ENCODE measurements at places on chromosomes 1 and 21.

- no peaks in the 10 kb centered on the region for H3K27me3 ChIP-seq
- no peak overlapping the region for H3K27ac ChIP-seq
- no peak for DNase-seq
These were observed 273.8 kb downstream of the RPS6KC1 start for GRCh38 chr1:213324859-213325258.

- no peak overlapping the region for H3K4me3 ChIP-seq
- no peaks in the 10 kb centered on the region for H3K27me3 ChIP-seq
- DNase-seq = no peak
- H3K27ac ChIP-seq = no peak overlapping the region
These were observed 478.7 kb downstream of the SETD4 start for GRCh38 chr21:35581640-35582039.

DNA sequence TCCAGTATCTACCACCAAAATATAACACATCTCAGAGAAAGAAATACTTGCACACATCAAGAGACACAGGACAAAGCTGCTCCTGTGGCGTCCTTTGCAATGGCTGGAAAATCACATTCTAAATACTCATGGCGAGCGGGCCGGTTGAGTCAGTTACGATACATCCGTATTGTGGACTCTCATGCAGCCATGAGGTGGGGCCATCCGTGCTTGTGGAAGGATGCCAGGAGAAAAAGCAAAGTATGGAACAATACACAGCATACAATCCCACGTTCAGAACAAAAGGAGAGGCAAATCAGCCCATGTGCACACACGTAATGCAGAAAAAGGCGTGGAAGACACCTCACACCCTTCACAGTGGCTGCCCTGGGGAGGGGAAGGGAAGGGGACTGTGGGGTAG lies 13.1 kb downstream of the ATP13A2 start:
- DNase-seq = no peak
- no peak overlapping the region for H3K4me3 ChIP-seq
- H3K4me1 ChIP-seq = no peaks in the 10 kb centered on the region
- H3K27me3 ChIP-seq = no peaks in the 10 kb centered on the region

DNA sequence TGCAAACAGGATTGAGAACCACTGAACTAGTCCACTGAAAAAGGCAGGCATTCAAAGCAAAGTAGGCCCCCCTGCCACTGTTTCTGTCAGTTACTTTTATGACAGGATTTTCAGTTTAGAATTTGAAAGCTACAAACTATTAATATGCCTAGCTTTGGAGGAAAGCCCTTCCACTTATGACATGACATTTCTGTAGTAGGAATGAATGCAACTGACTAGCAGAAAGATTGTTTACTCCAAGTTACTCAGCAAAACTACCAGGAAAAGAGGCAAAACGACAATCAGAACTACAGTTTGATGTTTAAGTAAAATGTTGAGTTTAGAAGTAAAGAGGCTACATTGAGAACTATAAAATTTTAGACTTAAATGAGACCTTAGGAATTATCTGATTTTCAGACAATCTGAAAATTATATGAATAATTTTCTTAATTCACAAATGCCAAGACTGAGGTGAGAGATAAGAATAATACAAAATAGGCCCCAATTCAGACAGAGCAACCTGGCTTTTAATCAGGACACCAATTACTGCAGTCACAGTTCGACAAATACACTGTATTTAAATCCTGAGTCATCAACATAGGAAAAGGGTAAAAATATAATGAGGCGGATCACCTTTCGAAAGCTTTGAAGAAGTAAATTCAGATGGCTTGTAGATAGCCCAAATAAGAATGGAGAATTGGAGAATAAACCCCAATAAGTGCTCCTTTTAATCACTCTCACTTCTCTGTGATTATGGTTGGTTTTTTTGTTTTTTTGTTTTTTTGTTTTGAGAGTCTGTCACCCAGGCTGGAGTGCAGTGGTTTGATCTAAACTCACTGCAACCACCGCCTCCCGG lies 2.2 kb downstream of the PRKAB2 start:
- H3K27ac ChIP-seq = peak overlapping the region; percentile 96
- DNase-seq = no peak
- H3K4me1 ChIP-seq = peaks cover 36% of the 10 kb centered on the region
- H3K36me3 ChIP-seq = no peaks in the 10 kb centered on the region

DNA sequence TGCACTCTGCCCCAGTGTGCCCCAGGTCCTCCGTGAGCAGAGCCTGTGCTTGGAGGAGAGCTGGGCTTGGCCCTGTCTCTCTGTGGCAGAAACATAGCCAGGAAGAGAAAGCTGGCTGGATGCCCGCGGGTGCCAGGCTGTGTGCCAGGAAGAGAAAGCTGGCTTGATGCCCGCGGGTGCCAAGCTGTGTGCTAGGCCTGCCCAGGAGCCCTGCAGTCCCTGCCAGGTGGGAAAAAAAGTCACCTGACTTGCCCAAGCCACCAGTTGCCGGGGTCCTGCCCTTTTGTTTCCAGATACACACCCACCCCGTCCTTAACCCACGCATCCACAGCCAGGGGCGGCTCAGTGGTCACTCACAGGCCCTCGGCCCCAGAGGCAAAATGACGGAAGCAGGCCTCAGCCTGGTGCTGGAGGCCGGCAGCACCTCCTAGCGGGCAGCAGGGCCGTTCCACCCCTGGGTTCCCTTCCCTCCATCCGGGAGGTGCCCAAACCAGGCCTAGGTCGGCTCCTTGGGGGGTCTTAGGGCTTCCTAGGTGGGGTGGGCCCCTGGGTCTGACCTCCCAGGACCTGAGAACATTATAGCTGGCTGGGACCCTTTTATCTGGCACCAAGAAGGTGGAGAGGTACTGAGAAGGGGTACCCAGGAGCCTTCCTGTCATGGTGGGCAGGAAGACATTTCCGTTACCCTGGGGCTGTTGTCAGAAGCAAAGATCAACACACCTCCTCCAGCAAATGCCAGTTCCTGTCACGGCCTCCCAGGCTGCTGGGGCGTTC lies 9.1 kb downstream of the ITGB2 start:
- H3K27ac ChIP-seq = peak overlapping the region; percentile 77
- peaks cover 39% of the 10 kb centered on the region for H3K4me1 ChIP-seq
- H3K27me3 ChIP-seq = no peaks in the 10 kb centered on the region
- no peaks in the 10 kb centered on the region for H3K36me3 ChIP-seq
- DNase-seq = no peak

GRCh38 chr1:67686267-67687197 lies 1.5 kb downstream of the GADD45A start:
- peak overlapping the region; percentile 99 for H3K4me3 ChIP-seq
- H3K27me3 ChIP-seq = no peaks in the 10 kb centered on the region
- no peak for DNase-seq
- peaks cover 49% of the 10 kb centered on the region for H3K4me1 ChIP-seq
- H3K36me3 ChIP-seq = peaks cover 9% of the 10 kb centered on the region

DNA sequence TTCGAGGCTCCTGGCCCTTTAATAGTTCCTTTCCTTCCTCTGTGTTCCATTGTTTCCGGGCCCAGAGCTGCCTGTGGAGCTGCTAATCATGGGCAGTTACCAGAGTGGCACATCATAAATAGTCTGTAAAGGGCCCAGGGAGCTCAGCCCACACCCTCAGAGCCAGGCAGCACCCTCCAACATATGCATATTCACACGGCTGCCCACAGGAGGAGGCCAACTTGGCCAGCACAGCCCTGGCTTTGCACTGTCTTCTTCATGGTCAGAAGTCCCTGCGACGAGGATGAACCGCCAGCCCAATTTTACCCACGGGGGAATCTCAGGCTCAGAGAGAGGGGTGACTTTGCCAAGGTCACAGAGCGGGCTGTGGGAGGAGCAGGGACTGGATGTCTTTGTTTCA lies 172.5 kb downstream of the TRABD2B start:
- DNase-seq = no peak
- no peak overlapping the region for H3K27ac ChIP-seq
- no peaks in the 10 kb centered on the region for H3K4me1 ChIP-seq
- H3K36me3 ChIP-seq = no peaks in the 10 kb centered on the region
- no peaks in the 10 kb centered on the region for H3K27me3 ChIP-seq
- no peak overlapping the region for H3K4me3 ChIP-seq

GRCh38 chr1:94309216-94309615 lies 71.8 kb upstream of the ARHGAP29 start:
- no peak for DNase-seq
- no peaks in the 10 kb centered on the region for H3K4me1 ChIP-seq

DNA sequence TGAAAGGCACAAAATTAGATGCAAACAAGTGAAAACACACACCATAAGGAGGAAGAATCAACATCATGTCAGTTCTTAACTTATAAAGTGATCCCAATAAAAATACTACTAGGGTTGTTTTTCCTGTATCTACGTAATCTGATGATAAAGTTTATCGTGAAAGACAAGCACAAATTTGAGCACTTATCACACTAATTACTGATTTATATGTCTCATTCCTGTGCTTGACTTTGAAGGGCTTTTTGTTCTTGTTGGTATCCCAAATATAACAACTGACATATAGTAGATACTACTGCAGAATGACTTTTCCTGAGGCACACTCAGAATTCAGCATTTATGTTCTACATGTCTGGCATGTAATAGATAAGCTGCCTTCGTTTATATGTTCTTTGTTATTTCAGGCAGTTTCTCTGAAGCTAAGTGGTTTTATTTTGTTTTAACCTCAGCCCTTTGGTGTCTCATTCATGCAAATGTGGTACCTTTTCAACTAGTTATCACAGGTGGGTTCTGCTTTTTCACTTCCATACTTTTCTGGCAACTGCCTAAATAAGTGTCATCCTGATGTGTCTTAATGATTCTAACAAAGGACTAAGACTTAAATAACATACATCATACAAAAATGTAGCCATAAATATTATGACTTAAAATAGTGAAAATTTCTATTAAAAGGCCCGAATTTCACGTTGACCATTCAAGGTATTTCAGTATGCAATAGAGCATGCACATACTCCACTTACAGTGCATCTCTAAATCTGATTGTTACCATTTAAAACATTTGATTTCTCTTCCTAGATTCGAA lies 73.2 kb downstream of the LRRC8C start:
- no peak for DNase-seq
- H3K4me1 ChIP-seq = no peaks in the 10 kb centered on the region
- H3K27ac ChIP-seq = no peak overlapping the region
- no peaks in the 10 kb centered on the region for H3K36me3 ChIP-seq

GRCh38 chr1:5686925-5687706 lies 305.1 kb downstream of the NPHP4 start:
- no peak overlapping the region for H3K4me3 ChIP-seq
- H3K4me1 ChIP-seq = no peaks in the 10 kb centered on the region
- no peaks in the 10 kb centered on the region for H3K36me3 ChIP-seq
- peaks cover 68% of the 10 kb centered on the region for H3K27me3 ChIP-seq

DNA sequence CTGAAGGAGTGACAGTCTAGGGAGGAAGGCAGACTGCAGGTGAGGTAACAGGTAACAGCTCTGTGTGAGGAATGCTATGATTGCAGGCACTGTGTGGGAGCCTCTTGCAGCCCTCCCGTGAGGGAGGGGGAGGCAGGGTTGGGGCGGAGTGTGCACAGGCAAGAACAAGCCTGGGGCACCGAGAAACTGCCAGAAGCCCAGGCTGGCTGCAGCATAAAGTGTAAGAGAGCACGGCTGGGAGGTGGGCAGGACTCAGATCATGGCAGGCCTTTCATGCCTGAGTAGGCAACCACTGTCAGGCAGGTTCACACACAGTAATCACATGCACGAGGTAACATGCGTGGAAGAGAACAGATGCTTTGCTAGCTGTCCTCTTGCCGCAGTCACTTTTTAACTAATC lies 11.3 kb upstream of the RHEX start:
- H3K4me1 ChIP-seq = no peaks in the 10 kb centered on the region
- H3K27ac ChIP-seq = no peak overlapping the region
- DNase-seq = no peak
- H3K27me3 ChIP-seq = no peaks in the 10 kb centered on the region
- H3K36me3 ChIP-seq = no peaks in the 10 kb centered on the region
- no peak overlapping the region for H3K4me3 ChIP-seq

DNA sequence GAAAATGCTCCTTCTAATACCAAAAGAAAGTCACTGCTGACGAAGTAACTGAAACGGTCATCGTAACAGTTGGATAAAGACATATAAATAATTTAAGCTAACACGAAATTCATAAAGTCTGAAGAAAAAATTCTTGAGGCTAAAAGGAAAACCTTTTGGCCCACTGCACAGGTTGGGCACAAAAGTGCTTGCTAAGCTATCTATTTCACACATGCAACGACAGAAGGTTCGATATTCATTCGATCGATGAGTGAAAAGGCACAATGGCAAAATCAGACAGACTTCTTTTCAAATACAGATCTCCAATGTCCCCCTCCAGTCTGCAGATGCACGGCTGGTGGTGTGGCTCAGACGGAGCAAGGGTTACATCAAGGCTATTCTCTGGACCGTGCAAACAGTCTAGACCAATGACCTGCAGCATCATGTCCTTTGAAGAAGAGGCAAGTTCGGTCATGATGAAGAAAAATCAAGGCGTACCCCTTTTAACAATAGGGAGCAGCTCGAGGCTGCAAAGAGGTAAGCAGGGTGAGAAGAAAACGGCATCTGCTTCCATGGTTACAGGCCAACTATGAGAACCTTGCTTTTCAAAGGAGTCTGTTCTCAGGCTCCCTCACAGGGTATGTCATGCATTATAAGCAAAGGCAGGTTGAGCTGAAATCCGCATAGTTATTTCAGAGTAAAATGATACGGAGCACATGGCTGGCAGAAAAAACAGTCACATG lies 579.6 kb downstream of the USP25 start:
- H3K36me3 ChIP-seq = no peaks in the 10 kb centered on the region
- no peaks in the 10 kb centered on the region for H3K27me3 ChIP-seq
- no peak overlapping the region for H3K4me3 ChIP-seq
- peaks cover 20% of the 10 kb centered on the region for H3K4me1 ChIP-seq

DNA sequence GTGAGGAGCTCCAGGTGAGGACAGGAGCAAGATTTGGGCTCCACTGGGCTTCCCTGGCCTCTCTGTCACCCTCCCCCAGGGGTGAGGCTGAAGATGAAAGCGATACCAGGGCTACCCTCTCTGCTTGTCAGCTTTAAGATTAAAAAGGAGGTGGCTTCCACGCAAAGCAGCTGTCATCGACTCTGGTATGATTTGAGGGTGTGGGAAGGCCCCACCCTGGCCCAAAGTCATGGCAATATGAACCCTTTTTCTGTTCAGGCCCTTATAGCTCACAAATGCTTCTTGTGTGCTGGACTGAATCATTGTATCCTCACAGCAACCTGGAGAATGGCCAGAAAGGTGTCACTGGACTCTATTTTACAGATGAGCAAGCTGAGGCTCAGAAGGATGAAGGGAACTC lies 41.6 kb downstream of the NUAK2 start:
- DNase-seq = no peak
- peak overlapping the region; percentile 91 for H3K27ac ChIP-seq
- H3K36me3 ChIP-seq = no peaks in the 10 kb centered on the region
- H3K4me3 ChIP-seq = no peak overlapping the region

- H3K36me3 ChIP-seq = no peaks in the 10 kb centered on the region
- DNase-seq = no peak
- H3K27ac ChIP-seq = no peak overlapping the region
- H3K27me3 ChIP-seq = no peaks in the 10 kb centered on the region
These were observed 107.6 kb upstream of the SGIP1 start for GRCh38 chr1:66426239-66426853.

DNA sequence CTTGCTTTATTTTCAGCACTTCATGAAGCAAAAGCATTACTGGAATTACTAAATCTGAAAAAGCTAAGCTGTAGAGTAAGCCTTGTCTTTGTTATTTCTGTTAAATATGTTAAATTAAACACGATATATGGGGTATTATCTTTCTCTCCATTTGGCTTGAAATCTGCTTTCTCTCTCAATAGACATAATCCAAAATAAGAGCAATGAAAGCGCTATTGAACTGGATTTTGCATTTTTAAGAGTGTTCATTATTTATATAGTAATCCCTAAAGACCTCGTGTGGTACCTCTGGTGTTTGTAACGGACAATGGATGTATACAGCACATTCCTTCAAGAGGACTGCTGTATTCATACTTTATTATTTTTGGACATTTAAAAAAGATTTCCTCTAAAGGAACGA lies 91.5 kb upstream of the KCNE2 start:
- H3K27ac ChIP-seq = no peak overlapping the region
- H3K36me3 ChIP-seq = no peaks in the 10 kb centered on the region
- H3K4me3 ChIP-seq = no peak overlapping the region
- H3K4me1 ChIP-seq = no peaks in the 10 kb centered on the region
- no peaks in the 10 kb centered on the region for H3K27me3 ChIP-seq

All from esophagus squamous epithelium (tissue), 5 donors.